CD4-positive, alpha-beta T cell (primary cell): ENCODE measurements at places on chromosomes 13 and 19.

DNA sequence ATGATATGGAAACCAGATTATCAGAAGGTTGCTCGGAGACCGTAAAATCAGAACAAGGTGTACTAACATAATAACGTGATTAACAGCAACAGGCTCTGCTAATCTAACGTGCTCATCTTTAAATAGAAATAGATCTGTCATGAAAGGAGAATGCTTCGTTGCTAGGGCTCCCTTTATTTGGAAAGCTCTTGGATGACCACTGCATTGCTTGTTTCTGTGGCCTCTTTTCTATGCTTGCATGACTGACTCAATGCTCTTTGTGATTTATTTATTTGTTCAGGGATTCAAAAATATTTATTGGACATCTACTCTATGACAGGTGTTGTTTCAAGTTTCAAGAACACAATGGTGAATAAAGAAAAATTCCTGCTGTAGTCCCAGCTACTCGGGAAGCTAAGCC, 22.3 kb upstream of the ZDHHC20 start:
- no peak for DNase-seq

DNA sequence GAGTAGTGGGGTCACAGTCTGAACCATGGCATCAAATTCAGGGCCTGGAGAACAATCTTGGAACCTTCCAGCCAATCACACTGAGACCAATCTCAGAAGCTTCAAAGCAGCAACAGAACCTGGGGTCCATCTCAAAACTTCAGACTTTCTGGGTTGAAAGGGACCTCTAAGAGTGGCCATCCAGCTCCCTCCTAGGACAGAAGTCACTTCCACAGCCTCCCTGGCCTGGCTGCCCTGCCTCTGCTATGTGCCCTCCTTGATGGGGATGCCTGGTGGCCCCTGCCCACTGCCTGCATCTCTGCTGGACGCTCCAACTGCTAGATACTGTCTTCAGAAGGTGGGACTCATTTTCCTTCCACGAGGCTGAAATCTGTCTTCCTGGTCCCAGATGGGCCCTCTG, 1.8 kb downstream of the TLE2 start:
- no peak for DNase-seq

GRCh38 chr19:28497137-28497536, 715.8 kb downstream of the UQCRFS1 start:
- no peak for DNase-seq

DNA sequence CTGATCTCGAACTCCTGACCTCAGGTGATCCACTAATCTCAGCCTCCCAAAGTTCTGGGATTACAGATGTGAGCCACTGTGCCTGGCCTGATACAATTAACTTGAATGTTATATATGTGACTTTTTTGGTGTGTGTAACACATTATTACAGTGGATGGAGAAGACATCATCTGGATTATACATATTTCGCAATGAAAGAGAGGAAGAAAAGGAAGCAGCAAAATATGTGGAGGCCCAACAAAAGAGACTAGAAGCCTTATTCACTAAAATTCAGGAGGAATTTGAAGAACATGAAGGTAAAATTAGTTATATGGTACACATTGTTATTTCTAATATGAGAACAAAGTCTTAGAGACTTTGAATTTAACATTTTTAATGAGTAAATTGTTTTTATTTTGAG, 55.5 kb downstream of the BRCA2 start:
- no peak for DNase-seq

DNA sequence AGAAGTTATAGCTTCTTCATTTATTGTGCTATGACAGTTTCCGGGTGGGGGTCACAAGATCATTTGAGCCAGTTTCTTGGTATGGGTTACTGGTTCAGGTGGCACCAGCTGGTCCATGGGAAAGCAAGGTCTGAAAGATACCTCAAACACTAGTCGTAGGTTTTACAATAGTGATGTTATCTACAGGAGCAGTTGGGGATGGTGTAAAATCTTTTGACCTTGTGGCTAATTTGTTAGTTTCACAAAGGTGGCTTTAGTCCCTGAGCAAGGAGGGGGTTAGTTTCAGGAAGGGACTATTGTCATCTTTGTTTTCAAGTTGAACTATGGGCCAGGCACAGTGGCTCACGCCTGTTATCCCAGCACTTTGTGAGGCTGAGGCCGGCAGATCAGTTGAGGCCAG, 24.6 kb downstream of the CHST8 start:
- DNase-seq = no peak

GRCh38 chr19:46546194-46546896, 50.7 kb upstream of the PNMA8B start:
- DNase-seq = no peak

DNA sequence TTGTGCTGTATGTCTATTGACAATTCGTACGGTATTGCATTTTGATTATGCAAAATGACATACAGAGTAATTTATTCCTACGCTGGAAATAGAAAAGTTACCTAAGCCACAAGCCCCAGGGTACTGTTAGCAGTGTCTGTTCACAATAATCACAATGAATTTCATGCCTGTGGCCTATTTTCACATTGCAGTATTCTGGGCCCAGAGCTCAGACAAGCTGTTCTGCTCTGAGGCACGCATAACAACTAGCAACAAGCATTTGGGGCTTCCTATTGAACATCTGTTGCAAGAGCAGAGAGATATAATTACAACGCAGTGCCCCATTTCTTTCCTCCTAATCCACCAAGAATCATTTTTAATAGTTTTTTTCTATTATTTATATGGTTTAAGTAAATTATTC, 158.9 kb upstream of the SGCG start:
- no peak for DNase-seq

GRCh38 chr19:55443824-55444480, 852 bp upstream of the SHISA7 start:
- DNase-seq = no peak

- no peak for DNase-seq
Observed at GRCh38 chr19:12935071-12935470, 1.6 kb upstream of the FARSA start.

DNA sequence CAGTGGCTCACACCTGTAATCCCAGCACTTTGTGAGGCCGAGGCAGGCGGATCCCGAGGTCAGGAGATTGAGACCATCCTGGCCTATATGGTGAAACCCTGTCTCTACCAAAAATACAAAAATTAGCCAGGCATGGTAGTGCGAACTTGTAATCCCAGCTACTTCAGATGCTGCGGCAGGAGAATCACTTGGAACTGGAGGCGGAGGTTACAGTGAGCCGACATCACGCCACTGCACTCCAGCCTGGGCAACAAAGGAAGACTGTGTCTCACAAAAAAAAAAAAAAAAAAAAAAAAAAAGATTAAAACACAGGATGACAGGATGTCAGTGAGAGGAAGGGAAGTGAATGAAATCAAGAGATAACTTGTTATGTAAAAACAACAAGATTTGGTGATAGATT, 1158.5 kb downstream of the PCDH9 start:
- no peak for DNase-seq

DNA sequence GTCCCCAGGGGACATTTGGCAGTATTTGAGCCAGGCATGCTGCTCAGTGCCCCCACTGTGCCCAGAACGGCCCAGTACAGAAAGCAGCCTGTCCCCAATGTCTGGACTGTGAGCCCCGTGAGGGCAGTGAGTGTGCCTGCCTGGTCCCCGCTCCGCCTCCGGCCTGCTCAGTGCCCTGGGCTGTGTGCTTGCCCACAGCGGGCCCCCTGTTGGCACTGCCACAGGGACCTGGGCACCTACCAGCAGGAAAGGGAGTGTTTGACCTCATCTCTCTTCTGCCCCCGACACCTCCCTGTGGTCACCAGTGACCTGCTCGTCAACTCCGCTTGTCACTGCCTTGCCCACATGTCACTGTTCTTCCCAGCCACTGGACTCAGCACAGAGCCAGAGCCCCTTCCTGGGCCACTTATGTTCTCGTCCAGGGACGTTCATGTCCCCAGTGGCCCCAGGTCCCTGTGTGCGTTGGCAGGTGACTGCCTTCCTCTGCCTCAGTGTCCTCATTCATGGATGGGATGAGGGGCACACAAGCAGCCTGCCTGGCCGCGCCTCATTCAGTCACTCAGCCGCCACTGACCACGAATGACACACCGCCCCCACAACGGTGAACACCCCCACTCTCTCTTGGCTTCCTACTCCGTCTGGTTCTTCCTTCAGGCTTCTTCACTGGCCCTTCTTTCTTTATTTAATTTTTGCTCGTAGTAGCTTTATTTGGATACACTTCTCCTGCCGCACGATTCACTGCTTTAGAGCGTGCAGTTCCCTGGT, 2.8 kb downstream of the FZR1 start:
- no peak for DNase-seq

- no peak for DNase-seq
Observed at GRCh38 chr13:23644527-23645138, 74.4 kb downstream of the TNFRSF19 start.

GRCh38 chr13:48946163-48946562, 29.5 kb upstream of the FNDC3A start:
- no peak for DNase-seq

- DNase-seq = no peak
Observed at GRCh38 chr19:35725216-35725861, 7.5 kb downstream of the KMT2B start.

DNA sequence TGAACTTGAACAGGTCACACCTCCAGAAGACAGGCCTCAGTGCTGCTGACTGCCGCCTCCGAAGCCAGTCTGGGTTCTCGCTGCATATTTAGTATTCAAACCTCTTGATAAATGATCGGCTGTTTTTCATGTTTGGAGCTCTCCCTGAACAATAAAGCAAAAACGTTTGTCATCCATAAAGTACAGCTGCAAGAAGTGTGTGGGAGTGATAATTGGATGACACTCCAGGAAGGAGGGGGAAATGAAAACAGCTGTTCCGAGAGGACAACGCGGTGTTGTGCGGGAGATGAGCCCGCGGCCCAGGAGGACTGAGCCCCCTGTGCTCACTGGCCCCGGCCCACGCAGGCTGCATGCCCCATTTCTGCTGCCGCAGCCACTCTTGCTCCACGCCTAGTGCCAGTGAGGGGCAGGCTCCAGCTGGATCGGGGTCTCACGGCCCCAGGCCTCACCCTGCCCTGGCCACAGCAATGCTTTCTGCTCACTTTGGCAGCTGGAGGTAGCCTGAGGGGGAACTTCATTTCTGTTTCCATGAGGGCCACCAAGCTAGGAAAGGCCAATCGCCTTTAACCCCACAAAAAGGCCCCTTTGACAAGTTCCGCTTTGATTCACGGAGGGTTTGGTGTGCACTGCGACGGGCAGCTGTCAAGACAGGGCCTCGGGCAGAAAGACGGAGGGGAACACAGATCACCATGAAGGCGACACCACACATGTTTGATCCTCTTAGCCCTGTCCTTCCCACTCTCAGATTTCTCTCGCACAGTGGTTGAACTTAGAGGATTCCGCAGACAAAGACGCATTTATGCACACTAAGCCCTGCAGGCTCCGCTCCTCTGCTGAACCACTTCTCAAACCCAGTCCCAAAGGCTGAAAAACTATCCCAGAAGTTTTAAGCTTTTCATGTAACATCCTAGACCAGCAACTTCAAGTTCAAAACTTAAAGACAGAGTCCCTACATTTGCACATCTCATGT, 537.6 kb downstream of the EFNB2 start:
- no peak for DNase-seq

- DNase-seq = no peak
Observed at GRCh38 chr13:23758798-23759527, 130.2 kb downstream of the MIPEP start.

- DNase-seq = no peak
Observed at GRCh38 chr13:61149331-61149730, 266.3 kb downstream of the PCDH20 start.

DNA sequence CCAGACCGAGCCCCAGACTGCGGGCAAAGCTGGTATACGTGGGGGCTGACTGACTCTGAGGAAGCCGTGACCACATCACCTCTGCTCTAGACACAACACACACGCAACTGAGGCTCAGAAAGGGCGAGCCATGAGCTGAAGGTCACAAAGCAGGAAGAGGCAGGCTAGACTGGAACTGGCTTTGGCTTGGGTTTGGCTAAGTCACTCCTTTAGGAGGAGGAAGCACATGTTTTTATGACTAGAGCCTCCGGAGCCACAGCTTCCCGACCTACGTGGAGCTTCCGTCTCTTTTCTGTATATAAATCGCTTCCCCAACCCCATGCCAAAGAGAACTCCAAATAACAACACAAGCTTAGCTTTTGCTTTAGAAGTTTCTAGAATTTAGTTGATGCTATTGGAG, 48.0 kb downstream of the RFX2 start:
- peak; percentile 53 for DNase-seq

DNA sequence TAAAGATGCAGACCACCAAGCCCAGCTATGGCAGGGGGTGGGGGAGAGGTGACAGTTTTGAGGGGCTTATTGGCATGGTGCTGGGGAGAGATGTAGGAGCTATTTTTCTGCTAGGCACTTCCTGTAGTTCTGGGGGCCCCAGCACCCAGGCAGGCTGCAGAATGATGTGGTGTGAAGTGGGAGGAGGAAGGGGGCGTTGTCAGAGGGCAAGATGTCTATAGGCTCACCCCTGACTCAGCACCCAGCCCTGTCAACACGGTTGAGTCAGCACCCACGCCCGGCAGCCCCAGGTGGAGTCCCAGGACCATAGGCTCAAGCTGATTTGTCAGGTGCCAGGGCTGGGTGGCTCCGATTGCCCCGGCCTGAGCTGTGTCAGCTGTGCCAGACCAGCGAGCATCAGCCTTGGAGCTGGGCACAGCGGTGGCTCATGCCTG, 5.8 kb downstream of the KLF2 start:
- peak; percentile 93 for DNase-seq

DNA sequence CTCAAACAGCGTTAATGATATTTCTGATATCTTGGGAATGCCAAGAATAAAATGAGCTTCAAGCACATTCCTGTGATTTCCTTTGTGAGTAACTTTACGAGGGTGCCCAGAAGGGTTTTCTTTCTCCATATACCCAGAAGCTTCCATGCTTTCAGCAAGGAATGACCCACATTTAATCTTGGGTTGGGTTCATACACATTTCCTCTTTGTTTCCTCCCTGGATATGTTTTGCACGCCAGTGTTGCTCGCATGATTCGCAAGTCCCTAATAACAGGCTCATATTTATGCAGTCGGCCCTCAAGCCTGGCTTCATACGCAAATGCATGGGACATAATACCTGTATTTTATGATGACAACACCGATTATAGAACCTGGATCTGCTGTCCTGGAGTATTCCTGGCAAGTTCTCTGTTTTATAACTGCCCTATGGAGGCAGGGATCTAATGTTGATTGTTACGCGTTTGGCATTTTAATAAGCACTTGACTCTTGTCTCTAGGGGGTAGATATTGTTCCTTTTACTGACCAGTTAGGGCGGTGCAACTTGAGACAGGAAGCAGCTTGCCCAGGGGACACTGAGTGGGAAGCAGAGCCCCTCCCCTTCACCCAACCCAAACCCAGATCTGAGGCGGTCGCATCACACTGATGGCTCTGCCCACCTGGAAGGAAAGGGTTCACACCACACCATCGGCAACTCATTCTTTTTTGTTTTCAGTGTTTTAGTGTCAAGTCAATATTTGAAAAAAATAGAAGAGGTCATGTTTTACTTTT, 220.4 kb upstream of the SOX1 start:
- DNase-seq = no peak

- DNase-seq = no peak
Observed at GRCh38 chr13:110799246-110800236, 86.0 kb downstream of the ING1 start.
